ENCODE measurements at places on chromosomes 12 and 14.

DNA sequence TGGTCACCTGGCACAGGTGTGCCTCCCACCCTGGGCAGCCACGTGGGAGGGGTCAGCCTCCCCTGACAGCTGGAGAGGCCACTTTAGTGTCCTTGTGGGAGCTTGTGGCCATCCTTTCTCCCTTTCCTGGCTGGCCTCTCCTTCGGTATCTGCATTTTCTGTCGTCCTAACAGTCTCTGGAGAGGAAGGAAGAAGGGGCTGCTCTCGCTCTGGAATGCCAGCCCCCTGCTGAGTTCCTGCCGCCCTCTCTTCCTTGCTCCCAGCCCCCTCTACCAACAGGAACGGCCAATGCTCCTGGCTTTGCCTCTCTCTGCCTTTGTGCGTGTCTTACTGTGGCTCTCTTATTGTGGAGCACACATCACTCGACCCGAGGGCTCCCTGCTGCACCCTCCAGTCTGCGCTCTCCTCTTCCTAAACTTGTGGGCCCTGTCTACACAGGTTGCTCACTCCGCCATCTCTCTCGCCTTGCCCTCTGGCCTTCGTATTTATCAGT is 70.8 kb downstream of the FBXL14 start:
- DNase-seq = no peak

- no peak for DNase-seq
Observed at GRCh38 chr14:69848903-69849391, 30.3 kb upstream of the SMOC1 start.

DNA sequence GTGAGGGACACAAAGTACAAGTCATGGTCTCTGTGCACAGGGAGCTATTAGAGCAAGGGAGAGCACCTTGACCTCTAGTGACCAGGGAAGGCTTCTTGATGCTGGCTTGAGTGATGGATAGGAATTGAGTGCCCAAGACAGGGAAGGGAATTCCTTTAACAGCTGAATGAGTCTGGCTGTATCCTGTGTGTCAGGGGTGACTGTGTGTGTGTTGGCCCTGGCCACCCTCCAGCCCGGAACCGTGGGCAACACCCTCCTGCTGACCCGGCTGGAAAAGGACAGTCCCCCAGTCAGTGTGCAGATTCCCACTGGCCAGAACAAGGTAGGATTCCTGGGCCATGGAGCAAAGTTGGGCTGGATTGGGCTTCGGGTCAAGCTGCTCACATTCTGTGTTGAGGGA is 5.5 kb upstream of the PFDN5 start:
- no peak for DNase-seq

DNA sequence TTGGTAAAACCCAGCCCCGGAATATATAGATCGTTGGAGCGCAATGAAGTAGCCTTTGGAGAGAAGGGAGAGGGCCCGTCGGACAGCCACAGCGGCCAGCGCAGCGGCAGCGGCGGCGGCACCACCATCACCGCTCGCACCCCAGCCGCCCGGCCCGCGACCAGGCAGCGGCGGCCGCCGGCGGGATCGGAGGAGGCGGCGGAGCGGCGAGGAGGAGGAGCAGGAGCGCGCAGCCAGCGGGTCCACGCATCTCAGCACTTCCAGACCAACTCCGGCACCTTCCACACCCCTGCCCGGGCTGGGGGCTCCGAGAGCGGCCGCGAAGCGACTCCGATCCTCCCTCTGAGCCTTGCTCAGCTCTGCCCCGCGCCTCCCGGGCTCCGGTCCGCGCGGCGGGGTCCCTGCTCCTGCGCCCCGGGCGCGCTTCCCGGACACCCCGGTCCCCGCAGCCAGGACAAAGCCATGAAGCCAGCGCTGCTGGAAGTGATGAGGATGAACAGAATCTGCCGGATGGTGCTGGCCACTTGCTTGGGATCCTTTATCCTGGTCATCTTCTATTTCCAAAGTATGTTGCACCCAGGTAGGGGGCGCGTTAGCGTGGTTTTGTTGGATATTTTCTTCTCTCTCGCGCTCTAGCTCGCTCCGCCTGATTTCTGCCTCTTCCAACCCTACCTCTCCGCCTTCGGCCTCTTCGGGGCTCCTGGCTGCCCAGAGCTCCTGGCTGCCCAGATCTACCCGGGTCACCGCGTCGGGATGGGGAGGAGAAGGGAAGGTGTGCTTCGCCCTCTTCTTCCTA is 400 bp downstream of the CHST11 start:
- DNase-seq = peak; percentile 75

GRCh38 chr12:41856228-41856627 is 288.4 kb downstream of the GXYLT1 start:
- DNase-seq = no peak

GRCh38 chr12:59168647-59169046 is 248.3 kb upstream of the LRIG3 start:
- DNase-seq = no peak

DNA sequence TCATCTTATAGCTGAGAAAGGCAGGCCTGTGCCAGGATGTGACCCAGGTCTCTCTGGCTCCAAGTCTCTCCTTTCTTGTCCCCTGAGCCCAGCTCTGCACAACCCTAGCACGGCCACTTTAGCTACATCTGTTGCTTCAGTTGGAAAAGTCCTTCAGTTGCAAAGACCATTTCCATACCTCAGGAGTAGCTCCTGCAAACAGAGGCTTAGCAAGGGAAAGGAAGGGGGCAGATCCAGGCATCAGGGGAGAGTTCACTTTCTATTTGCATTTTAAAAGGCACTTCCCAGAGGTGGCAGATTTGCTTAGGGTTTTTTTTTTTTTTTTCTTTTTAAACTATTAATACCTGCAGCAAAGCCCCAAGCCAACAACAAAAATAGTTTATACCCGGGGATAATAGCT is 3.0 kb upstream of the PITPNM2 start:
- DNase-seq = no peak

DNA sequence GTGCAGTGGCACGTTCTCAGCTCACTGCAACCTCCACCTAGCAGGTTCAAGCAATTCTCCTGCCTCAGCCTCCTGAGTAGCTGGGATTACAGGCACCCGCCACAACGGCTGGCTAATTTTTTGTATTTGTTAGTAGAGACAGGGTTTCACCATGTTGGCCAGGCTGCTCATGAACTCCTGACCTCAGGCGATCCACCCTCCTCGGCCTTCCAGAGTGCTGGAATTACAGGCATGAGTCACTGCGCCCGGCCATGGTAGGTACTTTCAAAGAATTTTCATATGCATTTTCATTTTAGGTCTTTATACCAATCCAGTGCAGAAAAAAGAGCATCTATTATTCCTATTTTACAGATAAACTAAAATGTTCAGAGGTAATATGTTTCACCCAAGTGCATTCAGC is 411.3 kb upstream of the USP15 start:
- no peak for DNase-seq

GRCh38 chr12:102910792-102911191 is 6.3 kb downstream of the PAH start:
- no peak for DNase-seq

GRCh38 chr12:63894132-63894531 is 49.6 kb downstream of the SRGAP1 start:
- DNase-seq = no peak

GRCh38 chr12:58678753-58679152 is 241.6 kb downstream of the LRIG3 start:
- DNase-seq = no peak

DNA sequence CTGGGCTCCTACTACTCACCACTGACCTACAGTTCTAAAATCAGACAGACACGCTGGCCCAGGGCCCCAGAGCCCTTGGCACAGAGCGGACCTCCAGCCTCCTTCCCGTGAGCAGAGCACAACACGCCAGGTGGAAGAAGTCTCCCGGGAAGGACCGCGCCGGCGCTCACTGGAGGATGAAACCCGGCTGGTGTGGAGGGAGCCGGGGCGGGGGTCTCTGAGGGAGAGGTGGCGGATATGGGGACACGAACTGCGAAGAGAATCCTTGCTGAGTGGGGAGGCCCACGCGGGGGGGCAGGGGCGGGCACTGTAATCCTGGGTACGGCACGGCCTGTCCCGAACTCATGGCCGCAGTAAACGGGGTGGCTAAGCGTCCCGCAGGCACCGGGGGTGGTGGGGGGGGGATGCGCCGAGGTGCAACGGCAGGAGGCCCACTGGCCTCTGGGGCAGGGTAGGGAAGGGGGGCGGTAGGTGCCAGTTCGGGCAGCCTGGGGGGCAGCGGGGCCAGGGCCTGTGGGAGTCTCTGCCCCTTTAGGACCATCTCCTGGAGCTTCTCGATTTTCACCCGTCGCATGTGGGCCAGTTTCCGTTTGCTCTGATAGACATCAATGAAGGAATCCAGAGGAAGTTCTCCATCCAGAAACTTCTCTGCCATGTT is 28.8 kb downstream of the VPS37B start:
- DNase-seq = no peak

DNA sequence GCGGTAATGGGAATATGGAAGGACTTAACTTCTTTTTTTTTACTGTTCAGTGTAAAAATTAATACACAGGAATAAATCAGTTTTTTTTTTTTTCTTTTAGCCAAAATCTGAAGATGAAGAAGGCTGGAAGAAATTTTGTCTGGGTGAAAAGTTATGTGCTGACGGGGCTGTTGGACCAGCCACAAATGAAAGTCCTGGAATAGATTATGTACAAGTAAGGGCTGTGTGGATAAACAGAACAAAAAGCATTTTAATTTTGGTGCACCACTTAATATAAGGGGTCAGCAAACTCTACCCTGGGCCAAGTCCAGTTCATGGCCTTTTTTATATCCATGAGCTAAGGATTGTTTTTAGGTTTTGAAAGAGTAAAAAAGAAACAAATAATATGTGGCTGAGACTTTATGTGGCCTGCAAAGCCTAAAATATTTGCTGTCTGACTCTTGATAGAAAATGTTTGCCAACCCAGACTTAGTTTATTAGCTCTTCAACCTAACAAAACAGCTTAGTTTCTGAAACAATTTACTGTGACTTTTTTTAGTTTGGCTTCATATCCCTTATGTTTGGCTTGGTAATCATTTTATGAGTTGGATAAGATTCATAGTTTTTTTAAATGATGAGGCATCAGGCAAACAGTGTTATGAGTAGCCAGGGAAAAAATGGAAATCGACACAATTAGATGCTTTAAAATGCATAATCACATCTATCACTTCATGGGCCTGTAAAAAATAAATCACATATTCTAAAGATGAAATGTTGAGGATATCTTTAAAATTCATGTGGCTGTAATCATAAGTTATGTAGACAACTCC is 8.4 kb downstream of the GEMIN2 start:
- no peak for DNase-seq

- no peak for DNase-seq
Observed at GRCh38 chr14:68312884-68313610, 479.8 kb downstream of the ZFP36L1 start.

- no peak for DNase-seq
Observed at GRCh38 chr12:42582050-42582449, 7.5 kb downstream of the PRICKLE1 start.

DNA sequence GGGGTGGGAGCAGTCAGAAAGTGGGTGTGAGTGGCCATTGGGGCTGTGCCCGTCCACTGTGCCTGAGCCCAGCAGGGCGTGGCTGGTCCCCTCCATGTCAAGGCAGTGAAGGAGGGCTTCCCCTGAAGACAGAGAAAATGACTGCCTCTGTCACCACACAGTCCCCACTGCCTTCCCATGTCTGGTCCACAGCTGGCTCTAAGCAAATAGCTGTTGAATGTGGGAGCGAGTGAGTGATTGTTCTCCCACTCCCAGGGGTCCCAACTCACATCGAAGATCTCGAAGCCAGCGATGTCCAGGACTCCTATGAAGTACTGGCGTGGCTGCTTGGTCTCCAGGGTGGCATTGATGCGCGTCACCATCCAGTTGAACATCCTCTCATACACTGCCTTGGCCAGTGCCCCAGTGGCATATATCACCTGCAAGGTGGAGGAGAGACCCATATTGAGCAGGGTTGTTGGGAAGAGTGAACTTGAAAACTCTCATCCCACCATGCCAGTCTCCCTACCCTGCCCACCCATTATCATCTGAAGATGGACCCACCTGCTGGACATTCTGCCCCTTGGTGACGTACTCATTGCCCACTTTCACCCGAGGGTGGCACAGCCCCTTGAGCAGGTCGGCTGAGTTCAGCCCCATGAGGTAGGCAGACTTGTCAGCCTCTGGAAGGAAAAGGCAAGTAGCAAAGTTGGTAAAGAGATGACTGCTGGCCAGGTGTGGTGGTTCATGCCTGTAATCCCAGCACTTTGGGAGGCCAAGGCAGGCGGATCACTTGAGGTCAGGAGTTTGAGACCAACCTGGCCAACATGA is 6.6 kb downstream of the MYH7 start:
- DNase-seq = no peak

All from type B pancreatic cell (in vitro differentiated cells).